ENCODE measurements at places on chromosomes 7 and 10.

- no peak for DNase-seq
Observed at GRCh38 chr10:110721406-110722038, 77.4 kb downstream of the RBM20 start.

- no peak for DNase-seq
Observed at GRCh38 chr7:101678658-101679057, 49.6 kb upstream of the MYL10 start.

- no peak for DNase-seq
Observed at GRCh38 chr10:69464801-69465401, 13.6 kb downstream of the TSPAN15 start.

DNA sequence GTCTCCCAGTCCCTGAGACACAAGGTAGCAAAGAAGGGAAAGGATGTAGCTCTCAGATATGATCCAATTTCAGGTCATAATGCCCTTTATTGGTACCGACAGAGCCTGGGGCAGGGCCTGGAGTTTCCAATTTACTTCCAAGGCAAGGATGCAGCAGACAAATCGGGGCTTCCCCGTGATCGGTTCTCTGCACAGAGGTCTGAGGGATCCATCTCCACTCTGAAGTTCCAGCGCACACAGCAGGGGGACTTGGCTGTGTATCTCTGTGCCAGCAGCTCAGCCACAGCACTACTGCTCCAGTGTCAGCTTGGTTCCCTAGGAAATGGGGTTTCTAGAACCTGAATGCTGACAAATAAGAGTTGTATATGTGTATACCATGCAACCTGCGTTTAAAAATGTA is 74.6 kb upstream of the PRSS58 start:
- no peak for DNase-seq

DNA sequence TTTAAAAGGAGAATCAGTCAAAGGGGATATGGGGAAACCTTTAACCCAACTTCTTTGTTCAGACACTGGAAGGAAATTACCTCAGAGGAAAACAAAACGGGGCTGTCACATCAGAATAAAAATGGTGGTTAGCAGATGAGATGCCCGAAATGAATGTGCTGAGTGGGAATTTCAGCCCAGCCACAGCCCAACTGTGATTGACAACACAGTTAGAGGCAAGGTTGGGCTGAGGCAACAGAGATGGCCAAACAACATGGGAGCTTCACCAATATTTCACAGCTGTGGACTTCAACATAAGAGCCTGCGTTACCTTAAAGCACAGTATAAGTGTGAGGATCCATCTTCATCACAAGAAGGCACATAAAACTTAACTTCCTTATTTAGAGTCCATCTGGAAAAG is 133.5 kb upstream of the PTPRZ1 start:
- no peak for DNase-seq

Measured in stimulated activated CD4-positive, alpha-beta T cell treated with anti-CD3 and anti-CD28 coated beads, Interleukin-4, amount 100 ng/mL, for 24 hours (primary cell).